ENCODE measurements at places on chromosomes 3 and 15. TPM values are rescaled to one million over a fixed set of nuclear protein-coding genes. Genes with fewer than 3 reads are reported as not detected.

The SH2D7 gene
- total RNA-seq: not detected

GRCh38 chr3:114078126-114078525 lies 21.6 kb downstream of the QTRT2 start:
- no peak for DNase-seq

DNA sequence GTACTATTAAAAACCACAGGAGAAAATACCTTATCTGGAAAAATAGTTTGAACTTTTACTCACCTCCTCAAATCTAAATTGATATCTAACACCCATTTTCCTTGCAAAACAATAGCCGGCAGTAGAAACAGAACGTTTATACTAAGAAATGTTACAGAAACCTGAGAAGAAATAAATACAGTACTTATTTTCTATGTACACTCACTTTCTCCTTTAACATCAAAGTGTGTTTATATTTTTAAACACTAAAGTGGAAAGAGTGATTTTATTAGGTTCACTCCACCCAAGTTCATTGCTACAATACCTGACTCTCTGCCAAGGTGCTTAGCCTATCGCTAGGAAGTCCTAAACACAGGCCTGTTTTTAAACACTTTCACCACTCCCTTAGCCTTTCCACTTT lies 87.8 kb upstream of the TJP1 start:
- no peak for DNase-seq

- DNase-seq: no peak
These were observed 14.8 kb upstream of the SHISA5 start for GRCh38 chr3:48518638-48519276.

DNA sequence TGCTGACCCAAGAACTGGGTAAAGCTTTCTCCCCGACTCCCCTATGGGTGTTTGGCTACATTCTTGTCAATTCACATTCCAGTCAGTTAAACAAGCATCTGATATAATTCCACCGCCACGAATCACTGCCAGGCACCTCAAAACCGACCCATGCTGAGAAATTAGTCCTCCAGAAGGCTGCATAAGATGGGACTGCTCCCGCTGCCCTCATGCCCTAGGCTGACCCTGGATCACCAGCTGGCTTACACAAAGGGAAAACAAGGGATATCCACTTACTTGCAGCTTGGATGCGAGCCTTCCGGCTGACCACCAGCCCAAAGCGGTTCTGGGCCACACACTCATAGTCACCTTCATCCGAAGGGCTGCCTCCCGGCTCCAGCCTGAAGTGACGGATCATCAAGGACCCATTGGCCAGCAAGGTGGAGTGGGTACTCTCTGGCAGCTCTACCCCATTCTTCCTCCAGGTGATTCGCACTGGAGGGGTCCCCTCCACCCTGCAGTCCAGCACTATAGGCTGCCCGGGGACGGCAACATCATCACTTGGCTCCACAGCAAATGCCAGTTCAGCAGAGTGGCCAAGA lies 2.9 kb downstream of the IGDCC3 start:
- DNase-seq: no peak

DNA sequence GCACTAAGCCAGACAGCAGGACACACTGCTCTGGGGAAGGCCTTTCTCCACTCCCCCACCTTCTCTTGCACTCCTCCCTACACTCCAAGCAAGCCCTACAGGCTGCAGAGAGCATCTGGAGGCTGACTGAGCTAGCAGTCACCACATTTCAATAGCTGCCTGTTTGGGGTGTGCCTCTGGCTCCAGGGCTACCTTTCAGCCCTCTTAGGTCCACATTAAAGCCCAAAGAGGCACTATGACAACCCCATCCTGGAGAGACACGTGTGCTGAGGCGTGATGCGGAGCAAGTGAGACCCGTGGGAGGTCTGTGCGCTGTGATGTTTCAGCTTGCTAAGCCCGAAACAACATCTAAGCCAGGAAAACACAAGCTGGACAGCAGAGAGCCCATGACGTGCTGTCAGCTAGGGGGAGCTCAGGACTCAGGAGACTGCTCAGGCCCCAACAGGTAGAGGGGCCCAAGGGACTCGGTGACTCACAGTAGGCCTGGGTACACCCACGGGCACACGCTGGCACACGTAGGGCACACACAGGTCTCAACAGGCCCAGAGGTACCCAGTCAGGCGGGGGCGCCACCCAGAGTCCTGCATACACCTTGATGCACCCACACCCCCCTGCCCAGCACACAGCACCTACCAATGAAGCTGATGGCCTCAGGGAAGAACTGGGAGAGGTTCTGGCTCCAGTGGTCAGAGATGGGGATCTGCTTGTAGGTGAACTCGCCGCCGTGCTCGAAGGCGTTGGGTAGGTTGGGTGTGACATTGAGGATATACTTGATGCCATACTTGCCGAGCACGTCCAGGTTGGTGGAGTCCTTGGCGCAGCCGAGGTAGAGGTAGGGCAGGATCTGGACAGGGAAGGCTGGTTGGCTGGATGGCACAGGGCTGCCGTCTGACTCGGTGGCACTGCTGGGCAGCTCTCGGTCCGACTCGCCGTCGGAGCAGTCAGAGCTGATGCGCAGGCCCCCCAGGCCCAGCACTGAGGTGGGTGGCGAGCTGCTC lies 2.8 kb downstream of the DUSP7 start:
- no peak for DNase-seq

All from pulmonary artery endothelial cell (primary cell).